ENCODE measurements at places on chromosomes 16 and 17.

DNA sequence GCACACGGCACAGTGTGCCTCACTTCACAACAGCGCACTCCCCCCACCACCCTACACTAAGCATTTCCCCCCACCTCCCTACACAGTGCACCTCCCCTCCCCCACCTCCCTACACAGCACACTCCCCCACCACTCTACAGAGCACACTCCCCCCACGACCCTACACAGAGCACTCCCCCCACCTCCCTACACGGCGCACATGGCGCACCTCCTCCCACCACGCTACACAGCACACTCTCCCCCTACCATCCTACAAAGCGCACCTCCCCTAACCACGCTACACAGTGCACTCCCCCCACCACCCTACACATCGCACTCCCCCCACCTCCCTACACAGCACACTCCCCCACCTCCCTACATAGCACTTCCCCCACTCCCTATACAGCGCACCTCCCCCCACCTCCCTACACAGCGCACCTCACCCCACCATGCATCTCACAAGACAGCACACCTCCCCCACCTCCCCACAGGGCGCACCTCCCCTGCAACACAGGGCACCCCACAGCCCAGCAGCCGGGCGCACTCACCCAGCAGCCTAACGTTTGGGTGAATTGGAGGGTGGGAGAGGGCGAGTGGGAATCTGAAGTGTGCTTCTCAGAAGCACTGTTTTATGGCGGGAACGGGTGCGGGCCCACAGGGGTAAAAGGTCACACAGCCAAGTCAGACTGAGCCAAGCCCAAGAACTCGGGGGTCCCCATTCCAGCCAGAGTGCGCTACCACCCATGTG lies 10.3 kb downstream of the KNOP1 start:
- no peak for DNase-seq

DNA sequence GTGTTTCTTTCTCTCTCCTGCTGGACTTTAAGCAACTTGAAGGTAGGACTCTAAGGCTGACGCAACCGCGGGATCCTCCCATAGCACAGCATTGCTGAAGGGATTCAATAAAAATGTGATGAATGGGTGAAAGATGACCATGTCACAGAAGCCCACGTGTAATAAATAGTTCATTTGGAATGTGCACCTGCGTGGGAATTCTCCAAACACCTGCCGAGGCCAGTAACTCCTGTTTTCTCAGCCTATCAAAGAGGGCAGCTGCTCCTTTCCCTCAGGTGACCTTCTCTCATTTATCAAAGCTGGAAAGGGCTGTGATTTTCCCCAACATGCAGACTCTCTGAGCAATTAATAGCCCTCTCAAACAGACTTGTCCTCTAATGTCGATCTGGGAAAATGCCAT lies 235.7 kb downstream of the STX8 start:
- no peak for DNase-seq

DNA sequence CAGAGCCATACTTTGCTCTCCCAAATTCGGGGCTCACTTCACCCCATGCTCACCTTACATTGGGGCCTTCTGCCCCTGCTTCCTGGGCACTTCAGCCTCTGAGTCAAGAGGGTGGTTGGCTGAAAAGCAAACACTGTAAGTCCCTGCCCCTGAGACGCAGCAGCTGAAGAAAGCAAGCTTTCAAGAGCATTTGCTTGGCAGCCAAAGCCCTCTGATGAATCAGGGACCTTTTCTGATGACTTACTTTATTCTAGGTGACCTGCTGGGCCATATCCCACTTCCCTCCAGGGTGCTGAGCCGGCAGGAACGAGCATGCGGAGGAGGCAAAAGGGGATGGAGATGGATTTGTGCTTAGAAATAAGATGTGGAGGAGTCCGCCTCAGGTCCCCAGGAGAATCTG lies 147.0 kb upstream of the TNRC6C start:
- no peak for DNase-seq

GRCh38 chr16:11611871-11612664 lies 25.3 kb upstream of the LITAF start:
- DNase-seq: no peak

- DNase-seq: no peak
Measured at GRCh38 chr16:497258-497657, 30.3 kb upstream of the CAPN15 start.

DNA sequence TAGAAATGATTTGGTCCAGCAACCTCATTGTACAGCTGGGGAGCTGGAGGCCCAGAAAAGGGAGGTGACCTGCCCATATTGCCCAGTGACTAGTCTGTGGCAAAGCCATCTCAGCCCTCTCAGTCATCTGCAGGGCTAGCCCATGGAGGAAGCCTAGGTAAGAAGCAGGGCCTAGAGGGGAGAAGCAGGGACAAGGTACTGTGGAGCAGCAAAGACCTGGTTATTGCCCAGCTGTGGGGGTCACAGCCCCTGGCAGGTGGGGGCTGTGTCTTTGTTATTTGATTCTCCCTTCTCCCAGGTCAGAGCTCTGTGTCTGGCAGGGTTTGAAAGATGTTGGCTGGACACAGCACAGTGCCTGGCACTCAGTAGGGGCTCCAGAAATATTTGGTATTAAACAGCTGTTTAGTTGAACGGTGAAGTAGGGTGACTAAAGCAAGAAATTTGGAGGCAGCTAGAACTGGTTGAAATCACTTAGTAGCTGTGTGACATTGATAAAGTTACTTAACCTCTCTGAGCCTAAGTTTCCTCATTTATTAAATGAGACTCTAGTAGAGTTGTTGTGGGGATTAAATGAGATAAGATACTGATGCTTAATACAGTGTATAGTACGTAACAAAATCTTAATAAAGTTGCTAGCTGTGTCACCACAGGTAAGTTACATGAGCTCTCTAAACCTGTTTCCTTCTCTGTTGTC lies 17.3 kb downstream of the CCR7 start:
- DNase-seq: no peak

DNA sequence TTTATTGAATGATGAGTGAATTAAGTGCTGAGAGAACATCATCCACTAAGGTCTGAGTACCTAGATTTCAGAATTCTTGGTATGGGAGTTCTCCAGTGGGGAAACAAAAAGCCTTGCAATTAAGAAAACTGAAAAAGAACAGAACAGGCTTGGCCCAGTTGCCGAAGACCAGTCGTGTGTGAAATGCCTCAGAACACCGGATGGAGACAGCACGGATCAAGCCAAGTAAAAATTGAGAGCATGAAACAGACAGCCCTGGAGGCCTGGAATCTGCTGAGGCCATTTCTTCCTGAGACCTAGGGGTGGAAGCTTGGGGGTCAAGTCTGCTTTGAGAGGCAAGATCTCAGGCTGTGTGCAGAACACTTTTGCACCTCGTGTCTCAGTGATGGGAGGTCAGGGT lies 43.3 kb downstream of the GRIN2A start:
- no peak for DNase-seq

DNA sequence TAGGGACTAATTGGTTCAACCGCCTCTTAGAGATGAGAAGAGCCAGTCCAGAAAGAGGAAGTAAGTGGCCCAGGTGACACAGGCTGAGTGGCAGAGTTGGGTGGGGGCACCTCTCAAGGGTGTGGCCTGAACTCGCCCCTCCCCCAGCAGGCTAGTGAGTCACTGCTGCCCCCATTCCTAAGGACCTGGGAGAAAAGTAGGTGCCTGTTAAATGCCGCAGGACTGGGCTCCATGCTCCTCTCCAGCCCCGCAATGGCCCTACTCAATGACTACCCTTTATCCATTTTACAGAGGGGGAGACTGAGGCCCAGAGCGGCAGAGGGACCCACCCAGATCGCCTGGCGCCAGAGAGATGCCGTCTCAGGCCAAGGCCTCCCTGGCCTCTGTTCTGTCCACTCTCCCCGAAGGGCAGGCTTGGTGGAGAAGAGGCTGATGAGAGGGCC lies 8.1 kb downstream of the TMEM235 start:
- DNase-seq: no peak

Data from head of caudate nucleus (tissue), 42 donors.